ENCODE measurements at places on chromosomes 6 and 20.
A peak's percentile ranks its signal among the peaks of the same experiment; 100 is the strongest.

DNA sequence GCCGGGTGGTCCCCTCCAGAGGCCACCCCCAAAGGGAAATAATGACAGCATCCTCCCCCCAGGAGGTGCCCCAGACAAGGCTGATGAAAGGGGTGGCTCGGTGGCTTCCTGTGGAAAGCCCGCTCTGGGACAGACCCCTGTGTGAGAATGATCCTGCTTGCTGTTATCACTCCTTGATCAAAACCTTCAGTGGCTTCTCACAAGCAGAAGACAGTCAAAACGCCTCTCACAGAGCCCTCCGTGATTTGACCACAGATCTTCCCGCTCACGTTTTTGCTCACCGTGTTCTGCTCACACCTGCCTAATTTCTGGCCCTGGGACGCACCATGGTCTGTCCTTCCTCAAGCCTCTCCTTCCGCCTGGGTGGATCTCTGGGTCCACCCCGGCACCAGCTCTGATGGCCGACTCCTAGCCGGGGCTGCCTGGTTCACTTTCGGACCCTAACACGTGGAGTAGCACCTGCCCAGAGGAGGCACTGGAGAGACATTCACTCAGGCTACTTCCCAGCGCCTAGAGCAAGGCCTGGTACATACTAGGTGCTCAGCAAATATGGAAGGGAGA is 210.4 kb downstream of the ANKRD60 start:
- DNase-seq: no peak

DNA sequence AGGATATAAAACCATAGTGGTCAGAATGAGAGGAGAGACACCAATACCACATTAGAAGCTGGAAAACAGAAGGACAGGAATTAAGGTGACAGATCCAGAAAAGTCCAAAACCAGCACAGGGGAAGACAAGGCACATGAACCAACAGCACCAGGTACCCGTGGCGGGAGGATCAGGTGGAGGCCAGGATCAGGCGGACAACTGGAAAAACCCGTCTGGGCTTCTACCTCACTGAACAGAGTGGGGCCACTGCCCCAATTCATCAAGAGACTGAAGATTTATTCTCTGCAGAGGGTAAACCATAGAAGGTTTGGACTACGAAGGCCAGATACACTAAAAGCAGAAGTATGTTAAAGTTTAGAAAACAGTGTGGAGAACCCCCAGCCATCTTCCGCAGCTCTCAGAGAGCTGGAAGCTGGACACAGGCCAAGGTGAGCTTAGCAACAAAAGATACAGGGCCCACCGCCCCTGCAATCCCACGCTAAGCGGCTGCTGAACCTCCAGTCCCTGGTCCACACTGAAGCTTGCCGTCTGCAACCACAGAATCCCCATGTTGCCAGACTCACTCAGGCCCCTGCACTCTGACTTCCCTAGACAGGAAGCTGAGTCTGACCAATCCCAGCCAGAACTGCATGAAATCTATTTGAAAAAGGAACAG is 29.9 kb downstream of the ABHD12 start:
- DNase-seq: peak; percentile 73

- DNase-seq: no peak
Observed at GRCh38 chr6:168364793-168365421, 45.3 kb upstream of the DACT2 start.

DNA sequence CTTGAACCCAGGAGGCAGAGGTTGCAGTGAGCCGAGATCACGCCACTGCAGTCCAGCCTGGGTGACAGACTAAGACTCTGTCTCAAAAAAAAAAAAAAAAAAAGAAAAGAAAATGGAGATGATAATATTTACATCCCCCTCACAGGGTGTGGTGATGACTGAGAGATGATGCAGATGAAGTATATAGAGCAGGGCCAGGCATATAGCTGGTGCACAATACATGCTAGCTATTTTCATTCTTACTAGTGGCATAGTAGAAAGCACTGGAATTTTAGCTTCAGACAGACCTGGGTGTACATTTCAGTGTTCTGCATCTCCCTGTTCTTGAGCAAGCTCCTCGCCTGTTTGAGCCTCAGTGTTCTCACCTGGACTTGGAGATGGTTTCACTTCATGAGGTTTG is 36.9 kb downstream of the CEBPB start:
- DNase-seq: peak; percentile 39

DNA sequence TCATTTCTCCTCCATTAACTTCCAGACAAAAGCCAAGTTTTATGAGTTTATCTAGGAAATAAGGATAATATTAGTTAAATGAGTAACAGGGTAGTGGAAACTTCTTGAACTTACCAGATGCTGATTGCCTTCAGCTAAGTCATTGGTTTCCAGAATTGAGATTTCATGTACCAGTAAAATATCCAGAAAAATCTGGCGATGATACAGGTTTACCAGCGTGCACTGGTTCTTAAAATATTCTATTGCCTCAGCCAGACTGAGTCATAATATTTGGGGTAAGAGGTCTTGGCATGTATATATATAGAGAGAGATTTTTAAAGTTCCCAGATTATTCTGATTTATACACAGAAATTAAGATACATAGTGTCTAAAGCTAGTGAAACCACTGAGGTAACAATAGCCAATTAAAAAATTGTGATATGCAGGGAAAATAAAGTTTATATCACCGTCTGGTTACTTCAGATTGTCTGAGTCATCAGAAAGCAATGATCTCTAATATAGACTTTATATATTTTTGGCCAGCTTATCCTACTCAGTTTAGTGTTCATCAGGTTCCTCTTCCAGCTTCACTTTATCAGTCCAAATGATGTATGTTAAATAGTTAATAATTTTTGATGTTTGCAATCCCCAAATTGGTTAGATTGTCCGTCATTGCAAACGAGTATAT is 39.5 kb upstream of the SDHAF4 start:
- DNase-seq: no peak

DNA sequence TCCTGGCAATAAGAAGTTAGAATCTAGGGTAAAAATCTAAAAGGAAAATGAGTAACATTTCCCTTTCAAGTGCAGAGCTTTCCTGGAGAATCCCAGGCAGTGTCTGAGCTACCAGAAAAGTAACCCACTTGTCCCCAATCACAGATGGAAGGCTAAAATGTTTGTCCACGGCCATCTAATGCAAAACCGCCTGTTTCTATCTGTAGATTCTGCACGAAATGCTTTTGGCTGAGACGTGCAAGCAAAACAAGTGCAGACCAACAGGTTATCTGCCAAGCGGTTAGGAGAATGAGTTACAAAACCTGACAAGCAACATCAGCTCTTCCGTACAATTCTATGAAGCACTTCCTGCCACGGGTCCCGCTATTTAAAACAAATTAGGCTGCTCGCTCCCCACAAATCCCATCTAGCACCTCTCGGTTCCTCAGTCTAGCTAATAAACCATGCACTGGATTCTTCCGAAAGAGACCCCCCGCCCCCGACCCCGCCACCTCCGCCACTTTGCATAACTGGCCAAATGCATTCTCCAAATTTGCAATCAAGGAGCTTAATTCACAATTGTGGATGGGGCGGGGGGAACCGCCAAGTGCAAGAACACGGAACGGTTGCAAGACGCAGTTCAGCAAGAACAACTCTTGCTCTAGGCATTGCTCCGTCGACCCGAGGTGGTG is 1.4 kb downstream of the ELOVL5 start:
- peak; percentile 48 for DNase-seq

GRCh38 chr20:54984104-54984448 is 508.7 kb downstream of the DOK5 start:
- DNase-seq: no peak

GRCh38 chr20:3818155-3819151 is 1.9 kb upstream of the AP5S1 start:
- DNase-seq: peak; percentile 89

GRCh38 chr20:17935186-17935585 is 33.4 kb downstream of the SNX5 start:
- DNase-seq: no peak

DNA sequence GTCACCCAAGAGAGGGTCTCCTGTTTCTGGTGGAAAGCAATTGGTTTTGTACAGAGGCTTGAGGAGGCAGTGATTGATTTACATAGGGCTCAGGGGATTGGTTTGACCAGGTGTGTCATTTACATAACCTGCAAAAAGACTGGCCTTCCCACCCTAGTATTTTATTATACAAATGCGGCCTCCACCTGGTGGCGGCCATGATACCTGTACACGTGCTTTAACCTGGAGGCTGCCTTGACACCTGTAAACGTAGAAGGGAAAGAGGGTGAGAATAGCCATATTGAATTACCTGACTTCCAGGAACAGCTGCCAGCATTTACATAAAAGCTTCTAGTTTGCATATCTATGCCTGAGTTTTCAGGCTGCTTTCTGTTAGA is 48.7 kb downstream of the HLA-DPB1 start:
- DNase-seq: no peak

DNA sequence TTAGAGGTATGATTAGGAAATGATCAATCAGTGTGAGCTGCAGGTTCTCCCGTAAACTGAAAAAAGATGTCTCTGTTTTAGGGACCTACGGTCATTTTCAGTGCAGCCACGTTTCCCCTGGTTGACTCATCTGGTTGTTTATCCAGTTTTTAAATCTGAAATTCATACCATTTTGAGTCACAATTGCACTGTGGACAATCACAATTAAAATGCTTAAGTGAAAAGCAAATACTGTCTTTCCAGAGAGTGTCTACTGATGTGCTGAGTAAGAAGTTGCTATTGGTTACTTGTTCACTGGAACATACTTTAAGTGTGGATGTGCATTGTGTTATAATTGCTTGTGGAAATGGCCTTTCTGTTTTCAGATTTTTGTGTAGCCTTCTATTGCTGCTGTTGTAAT is 305.1 kb upstream of the SASH1 start:
- DNase-seq: no peak

DNA sequence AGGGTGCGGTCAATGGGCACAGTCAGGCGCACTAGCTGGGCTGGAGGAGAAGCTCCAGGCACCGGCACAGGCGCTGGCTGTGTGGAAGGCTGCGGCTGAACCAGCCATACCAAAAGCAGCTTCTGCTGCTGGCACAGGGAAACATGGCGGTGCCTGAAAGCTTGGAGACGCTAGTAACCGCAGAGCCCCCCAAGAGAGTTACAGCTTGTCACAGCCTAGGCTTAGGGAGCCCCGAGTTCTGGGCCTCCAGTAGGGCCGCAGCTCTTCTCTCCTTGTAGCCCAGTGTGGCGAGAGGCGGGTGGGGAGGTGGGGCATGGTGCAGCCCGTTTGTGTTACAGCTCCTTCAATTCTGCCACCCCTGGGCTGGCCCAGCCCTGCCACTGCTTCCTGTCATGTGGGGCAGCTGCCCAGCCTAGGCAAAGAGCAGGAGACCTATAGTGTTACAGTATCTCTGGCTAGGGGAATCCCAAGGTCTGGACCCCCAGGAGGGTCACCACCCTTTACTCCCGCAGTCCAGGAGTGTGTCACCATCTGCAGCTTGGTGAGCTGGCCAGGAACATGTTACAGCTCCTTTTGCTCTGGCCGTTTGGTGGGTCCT is 58.6 kb upstream of the MANEA start:
- DNase-seq: no peak

GRCh38 chr6:43667245-43668150 is 20.1 kb downstream of the MRPS18A start:
- peak; percentile 76 for DNase-seq

GRCh38 chr20:64079273-64080012 is at the start of gene RGS19:
TSS of gene RGS19 (minus strand) at chr20:64079518. CDS start at chr20:64076886, 2,632 bp downstream.
- peak; percentile 97 for DNase-seq
